Omental fat pad (tissue), 4 donors: ENCODE measurements at places on chromosomes 7 and 10. TPM values are rescaled to one million over a fixed set of nuclear protein-coding genes. Genes with fewer than 3 reads are reported as not detected.

DNA sequence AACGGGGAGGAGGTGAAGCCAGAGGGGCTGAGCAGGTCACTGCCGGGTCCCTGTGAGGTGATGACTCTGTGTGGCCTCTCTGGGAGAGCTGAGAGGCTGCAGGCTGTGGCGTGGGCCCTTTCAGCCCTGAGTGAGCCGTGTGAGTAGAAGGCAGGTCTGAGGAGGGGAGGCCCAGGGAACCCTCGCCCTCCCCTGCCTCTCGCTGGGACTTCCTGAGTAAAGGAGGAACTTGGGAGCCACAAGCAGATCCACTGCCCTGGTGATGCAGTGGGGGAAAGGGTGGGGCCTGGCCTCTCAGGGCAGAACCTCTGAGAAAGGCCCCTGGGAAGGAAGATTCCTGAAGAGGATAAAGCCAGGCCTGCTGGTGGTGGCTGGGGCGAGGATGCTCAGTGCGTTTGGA, 22.8 kb downstream of the EEPD1 start:
- no peak for DNase-seq

DNA sequence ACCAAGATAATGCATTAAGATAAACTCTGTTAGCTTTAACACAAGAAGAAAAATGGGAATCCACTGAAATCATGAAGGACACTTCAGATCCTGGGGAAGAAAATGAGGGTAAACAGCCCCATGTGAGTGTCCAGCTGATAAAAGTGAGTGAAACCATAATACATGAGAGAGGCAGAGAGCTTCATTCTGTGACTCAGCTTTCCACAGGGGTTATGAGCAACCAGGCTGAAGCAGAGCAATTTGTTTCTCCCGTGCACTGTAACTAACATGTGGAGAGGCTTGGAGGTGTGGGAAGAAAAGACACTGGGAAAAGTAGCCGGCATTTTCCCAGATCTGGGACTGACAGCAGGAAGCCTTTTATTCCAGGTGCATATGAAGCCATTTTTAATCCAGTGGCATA, 971.7 kb downstream of the ANKRD7 start:
- DNase-seq, result no peak

GIMAP2 gene
- 15.1 TPM for total RNA-seq

- DNase-seq, result no peak
Observed at GRCh38 chr10:12006671-12007070, 35.9 kb downstream of the UPF2 start.

DNA sequence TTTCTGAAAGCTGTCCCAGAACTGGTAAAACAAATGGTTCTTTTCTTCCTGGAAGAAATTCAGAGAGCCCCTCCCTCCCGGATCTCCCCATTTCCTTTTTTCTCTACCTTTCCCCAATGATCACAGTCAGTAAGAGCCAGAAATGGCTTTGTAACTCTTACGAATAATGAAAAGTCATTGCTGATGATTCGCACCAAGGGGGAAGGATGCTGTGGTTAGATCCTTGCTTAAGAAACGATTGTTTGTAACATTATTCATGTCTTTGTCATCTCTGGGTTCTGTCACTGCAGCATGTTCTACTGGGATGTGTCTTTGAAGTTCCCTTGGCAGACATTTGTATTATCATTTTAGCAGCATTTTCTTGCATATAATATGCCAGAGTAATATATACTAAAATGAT, 138.9 kb downstream of the CACNB2 start:
- no peak for DNase-seq

ALOX5 gene
- 54.6 TPM for total RNA-seq

DNA sequence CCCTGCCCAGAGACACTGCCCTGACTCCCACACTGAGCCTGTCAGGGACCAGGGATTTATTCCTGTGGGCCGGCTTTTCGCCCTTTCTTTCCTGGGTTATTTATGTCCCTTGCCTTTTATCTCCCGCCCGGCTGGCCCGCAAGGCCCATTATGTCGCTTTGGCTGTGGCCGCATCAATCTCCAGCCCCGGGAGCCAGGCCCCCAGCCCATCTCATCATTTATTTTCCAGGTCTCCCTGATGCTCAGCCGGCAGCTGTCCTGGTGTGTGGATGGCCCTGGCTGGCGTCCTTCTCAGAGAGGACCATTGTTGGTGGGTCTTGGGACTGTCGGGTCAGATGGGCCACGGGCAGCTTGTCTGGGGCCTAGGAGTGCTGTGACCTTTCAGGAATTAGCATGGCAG, 82.3 kb downstream of the FAM241B start:
- no peak for DNase-seq

DNA sequence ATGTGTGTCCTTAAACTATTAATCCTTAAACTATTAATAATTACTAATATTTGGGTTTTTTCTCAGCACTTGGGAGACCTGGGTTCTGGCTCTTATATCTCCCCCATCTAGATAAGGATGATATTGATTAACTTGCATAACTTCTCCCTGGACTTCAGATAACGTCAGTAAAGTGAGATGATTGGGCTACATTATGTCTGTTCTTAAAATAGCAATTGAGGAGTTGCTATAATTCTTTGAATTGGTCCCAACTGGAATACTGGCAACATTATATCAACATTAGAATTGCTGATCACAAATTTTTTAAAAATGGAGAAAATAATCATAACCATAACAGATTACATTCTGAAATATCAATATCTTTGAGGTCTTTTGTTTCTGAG, 1.9 kb downstream of the APBB1IP start:
- no peak for DNase-seq

TMEM213 gene
- total RNA-seq, result not detected

CFAP69 gene
- total RNA-seq, result 41.1 TPM

DNA sequence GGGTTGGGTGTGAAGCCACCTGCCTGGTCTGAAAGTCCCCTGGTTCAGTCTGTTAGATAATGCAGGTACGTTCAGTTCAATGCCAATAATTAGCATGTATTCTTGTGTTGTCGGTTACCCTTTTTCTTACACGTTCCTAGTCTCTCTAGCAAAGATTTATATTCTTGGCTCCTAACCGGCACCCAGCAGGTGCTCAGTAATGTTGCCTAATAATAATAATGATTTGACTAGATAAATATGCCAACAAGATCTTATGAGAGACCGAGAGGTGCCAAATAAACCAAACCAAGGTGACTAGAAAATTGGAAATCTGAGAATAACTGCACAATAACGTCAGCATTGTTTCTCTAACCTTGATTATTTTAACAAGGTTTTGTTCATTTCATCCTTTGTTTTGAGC, 1.1 kb upstream of the SMIM30 start:
- no peak for DNase-seq

- peak; percentile 16 for DNase-seq
Observed at GRCh38 chr10:42960991-42961795, 115.7 kb upstream of the RET start.

DNA sequence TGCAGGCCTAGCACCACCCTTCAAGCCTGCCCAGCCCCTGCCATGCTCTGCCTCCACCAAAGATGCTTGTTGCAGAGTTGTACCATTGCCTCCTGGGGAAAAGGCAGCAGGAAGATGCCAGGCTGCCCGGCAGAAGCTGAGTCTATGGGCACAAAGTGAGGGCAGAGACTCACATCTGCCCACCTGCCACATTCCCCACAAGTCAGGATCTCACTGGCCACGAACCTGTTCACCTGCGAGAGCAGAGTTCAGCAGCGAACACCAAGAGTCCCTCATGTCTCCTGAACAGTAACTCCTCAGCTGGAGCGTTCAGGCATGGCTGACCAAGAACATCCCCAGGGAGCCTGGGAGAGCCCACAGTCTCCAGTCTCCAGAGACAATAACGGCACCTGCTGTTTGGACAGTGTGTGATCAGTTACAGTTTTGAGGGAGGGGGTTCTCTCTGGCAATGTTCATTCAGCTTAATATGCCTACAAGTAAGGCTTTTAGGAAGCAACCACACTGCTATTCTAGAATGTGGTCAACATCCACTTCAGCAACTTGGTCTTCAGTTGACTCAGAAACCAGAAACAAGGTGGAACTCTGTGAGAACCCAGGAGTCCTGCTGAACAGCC, 78.5 kb downstream of the GRID1 start:
- no peak for DNase-seq

GRCh38 chr7:35967366-35968139, 166.7 kb downstream of the SEPTIN7 start:
- no peak for DNase-seq

PVRIG gene
- 2.2 TPM for total RNA-seq

ASAH2B gene
- total RNA-seq, result 1.1 TPM

DNA sequence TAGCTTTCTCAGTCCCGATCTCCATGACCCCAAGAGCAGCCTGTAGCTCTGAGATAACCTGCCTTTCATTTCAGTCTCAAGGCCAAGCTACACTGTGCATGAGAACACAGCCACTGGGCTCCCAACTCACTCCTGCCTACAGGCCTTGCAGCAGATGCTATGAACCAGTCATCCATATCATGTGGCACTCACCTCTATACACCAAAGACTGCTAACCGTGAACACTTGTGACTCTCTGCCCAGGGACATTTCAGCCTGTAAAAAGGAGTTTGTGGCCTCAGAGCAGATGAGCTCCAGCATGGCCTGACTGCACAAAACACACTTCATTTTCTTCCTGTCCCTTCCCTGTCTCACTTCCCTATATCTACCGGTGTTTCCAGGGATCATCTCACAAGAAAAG, 56.9 kb upstream of the NPY start:
- no peak for DNase-seq

MOGAT3 gene
- total RNA-seq, result not detected

DNA sequence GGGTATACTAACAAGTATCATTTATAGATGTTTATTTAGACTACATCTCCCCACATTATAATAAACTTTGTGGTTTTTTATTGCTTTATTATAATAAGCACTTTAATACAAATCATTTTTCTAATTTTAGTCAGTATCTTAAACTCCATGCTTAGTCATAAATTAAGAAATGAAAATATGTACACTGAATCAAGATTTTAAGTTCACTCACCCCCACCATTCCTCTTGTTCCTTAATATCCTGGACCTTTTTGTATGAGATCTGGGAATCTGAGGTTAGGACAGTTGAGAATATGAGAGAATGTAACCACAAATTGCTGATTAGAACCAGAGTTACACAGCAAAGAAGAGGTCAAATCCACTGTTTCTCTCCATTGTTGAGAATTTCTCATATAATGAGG, 93.6 kb upstream of the WNT16 start:
- no peak for DNase-seq

- no peak for DNase-seq
Observed at GRCh38 chr10:91909117-91909677, at the start of gene FGFBP3. Gene FGFBP3, minus strand, starts transcription at chr10:91909486. Its CDS starts 517 bp downstream, at chr10:91908969.

GRCh38 chr10:69612760-69613159, 17.3 kb upstream of the FAM241B start:
- no peak for DNase-seq

- no peak for DNase-seq
Observed at GRCh38 chr7:118222591-118222990, 1.9 kb upstream of the ANKRD7 start.

- DNase-seq, result no peak
Observed at GRCh38 chr7:31335161-31335856, 5.2 kb downstream of the NEUROD6 start.

DNA sequence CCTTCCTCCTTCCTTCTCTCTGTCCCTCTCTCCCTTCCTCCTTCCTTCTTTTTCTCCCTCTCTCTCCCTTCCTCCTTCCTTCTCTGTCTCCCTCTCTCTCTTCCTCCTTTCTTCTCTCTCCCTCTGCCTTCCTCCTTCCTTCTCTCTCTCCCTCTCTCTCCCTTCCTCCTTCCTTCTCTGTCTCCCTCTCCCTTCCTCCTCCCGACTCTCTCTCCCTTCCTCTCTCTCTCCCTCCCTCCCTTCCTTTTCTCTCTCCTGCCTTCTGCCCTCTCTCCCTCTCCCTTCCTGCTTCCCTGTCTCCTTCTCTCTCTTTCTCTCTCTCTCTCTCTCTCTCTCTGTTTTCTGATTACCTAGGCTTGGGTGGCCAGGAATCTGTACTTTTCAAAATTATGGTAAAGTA, 16.6 kb upstream of the GFRA1 start:
- no peak for DNase-seq

DNA sequence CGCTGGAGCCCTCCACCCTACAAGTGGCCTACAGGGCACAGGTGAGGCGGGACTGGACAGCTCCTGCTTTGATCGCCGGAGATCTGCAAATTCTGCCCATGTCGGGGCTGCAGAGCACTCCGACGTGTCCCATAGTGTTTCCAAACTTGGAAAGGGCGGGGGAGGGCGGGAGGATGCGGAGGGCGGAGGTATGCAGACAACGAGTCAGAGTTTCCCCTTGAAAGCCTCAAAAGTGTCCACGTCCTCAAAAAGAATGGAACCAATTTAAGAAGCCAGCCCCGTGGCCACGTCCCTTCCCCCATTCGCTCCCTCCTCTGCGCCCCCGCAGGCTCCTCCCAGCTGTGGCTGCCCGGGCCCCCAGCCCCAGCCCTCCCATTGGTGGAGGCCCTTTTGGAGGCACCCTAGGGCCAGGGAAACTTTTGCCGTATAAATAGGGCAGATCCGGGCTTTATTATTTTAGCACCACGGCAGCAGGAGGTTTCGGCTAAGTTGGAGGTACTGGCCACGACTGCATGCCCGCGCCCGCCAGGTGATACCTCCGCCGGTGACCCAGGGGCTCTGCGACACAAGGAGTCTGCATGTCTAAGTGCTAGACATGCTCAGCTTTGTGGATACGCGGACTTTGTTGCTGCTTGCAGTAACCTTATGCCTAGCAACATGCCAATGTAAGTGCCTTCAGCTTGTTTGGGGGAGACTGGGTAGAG, at the start of gene COL1A2:
COL1A2 (plus strand) TSS at position 459 of the 704 bp plus-strand sequence; CDS start at position 596, 137 bp downstream.
- DNase-seq, result no peak

DNA sequence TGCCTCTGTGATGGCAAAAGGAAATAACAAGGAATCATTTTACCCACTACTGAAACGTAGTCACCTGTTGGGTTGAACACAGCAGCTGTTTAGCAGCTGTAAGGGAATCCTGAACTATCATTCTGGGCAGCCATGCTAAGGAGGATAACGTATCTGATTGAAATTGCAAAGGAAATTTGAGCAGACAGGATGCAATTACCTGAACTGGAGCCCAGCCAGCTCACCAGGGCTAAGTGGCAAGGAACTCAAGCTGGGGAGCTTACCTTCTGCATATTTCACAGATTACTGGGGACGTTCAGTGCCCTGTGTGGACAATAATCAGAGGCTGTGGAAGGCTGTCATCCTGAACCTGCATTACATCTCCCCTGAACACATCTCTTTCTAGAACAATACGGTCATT, 650.5 kb downstream of the SORCS3 start:
- no peak for DNase-seq

- no peak for DNase-seq
Observed at GRCh38 chr10:130105724-130106123, 4.9 kb downstream of the C10orf143 start.

DNA sequence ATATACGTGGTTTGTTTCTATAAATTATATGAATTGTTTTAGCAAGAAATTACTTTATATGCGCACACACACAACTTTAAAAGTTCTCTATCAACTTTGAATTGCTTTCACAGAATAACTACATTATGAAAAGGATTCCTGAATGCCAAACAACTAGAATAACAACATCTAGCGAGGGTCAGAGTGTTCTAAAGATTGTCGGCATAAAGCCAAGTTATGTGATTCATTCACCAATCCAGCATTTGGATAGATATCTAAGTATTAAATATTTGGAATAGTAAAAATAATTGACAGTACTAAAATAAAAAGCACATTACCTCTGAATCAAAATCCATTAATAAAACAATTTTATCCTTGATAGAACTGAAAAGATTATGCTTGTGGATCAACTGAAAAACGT, 125.3 kb upstream of the AMPH start:
- no peak for DNase-seq

GRCh38 chr7:91266067-91266688, 1.9 kb downstream of the FZD1 start:
- no peak for DNase-seq
